ENCODE measurements at places on chromosomes 5 and 9.
A peak's percentile ranks its signal among the peaks of the same experiment; 100 is the strongest.

DNA sequence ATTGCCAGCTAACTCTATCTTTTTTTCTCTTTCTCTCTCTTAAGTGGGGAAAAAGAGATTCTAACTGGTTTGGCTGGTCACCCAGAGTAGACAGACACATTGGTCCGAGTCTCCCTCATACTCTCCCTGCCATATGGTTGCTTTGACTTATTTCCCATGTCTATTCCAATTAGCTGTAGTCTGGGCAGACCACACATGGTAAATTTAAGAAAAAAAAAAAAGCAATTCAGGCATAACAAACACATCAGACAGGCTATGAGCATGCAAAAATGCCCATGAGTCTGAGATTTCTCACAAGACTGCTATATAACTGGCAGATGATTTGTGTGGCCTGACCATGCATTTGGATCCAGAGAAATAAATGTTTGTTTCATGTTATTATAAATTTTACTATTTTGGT lies 110.2 kb upstream of the FGF10 start:
- DNase-seq, result no peak

- DNase-seq, result no peak
Observed at GRCh38 chr9:82763656-82764055, 299.3 kb downstream of the RASEF start.

DNA sequence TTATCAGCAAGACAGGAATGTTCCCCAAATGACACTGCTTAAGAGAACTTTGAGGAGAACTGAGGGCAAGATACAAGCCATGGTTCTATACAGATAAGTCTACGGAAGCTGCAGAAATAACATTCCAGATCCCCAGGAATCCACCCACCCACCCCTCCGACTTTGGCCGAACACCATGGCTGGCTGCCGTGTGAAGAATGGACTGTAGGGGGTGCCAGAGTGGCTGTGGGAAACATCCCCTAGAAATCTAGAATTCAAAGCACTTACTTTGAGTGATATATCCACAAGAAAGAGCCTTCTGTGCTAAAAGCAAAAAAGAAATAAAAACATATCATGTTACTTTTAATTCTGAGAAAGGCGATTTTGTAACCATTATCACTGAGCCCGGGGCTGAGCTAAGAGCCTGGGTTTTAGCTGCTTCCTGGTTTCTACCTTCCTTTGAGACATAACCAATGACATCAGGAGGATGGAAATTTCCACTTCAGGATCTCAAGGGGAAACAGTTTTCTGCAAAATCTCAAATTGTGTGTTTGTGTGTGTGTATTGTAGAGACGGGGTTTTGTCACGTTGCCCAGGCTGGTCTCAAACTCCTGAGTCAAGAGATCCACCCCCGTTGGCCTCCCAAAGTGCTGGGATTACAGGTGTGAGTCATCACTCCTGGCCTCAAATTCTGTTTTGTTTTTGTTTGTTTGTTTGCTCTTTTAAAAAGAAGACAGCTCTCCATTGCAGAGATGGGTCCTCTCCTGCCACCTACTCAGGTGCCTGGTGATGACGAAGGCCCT lies 36.4 kb downstream of the GGTA1 start:
- DNase-seq, result peak; percentile 23

DNA sequence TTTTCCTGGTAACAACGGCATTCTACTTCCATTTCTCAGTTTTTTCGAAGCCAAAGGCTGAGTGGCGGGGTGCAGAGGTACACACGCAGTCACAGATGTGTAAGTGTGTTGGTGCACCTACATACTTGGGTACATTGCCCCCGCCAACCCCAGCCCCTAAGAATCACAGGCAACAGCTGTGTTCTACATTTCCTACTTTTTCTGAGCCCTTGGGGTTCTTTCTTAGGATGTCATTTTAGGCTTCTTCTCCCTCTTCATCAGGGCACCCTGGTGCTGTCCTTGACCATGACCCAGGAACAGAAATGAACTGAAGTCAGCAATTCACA lies 104.8 kb downstream of the PAX5 start:
- DNase-seq, result no peak

GRCh38 chr9:22392523-22392922 lies 54.1 kb upstream of the DMRTA1 start:
- no peak for DNase-seq

DNA sequence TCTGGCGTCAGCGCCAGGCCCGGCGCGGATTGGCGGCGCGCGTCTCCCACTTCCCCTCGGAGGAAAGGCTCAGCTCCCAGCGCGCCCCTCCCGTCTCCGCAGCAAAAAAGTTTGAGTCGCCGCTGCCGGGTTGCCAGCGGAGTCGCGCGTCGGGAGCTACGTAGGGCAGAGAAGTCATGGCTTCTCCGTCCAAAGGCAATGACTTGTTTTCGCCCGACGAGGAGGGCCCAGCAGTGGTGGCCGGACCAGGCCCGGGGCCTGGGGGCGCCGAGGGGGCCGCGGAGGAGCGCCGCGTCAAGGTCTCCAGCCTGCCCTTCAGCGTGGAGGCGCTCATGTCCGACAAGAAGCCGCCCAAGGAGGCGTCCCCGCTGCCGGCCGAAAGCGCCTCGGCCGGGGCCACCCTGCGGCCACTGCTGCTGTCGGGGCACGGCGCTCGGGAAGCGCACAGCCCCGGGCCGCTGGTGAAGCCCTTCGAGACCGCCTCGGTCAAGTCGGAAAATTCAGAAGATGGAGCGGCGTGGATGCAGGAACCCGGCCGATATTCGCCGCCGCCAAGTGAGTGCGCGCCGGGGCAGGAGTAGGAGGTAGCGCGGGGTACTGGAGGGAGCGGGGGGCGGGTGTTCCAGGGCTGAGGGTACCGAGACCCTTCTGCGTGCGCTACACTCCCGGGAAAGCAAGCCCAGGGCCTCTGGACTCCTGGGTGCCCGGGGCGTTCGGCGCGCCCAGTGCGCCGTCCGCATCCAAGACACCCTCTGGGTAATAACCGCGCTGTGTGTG lies at the start of gene MSX2:
Gene MSX2 (plus strand): TSS at position 99 of the 777 bp plus-strand sequence. CDS start 78 bp downstream, at position 177.
- peak; percentile 68 for DNase-seq

GRCh38 chr5:93724791-93725190 lies 16.6 kb downstream of the POU5F2 start:
- DNase-seq, result no peak

GRCh38 chr9:86636519-86636918 lies 282.3 kb upstream of the TUT7 start:
- DNase-seq, result peak; percentile 59

- DNase-seq, result peak; percentile 80
Observed at GRCh38 chr9:37104183-37104889, 16.0 kb upstream of the ZCCHC7 start.

- DNase-seq, result no peak
Observed at GRCh38 chr9:86902586-86902985, 44.7 kb downstream of the GAS1 start.

DNA sequence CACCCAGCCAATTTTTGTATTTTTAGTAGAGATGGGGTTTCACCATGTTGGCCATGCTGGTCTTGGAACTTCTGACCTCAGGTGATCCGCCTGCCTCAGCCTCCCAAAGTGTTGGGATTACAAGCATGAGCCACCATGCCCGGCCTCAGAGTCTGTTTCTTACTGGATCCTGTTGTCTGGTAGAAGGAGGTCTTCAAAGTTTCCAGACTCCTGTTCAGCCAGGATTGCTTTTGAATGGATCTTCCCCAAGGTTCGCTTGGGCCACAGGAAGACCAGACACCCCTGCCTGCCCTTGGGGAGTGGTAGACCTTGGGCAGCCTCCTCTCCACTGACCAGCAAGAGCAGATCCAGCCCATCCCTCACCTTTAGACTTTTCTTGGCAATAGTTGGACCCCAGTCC lies 7.6 kb upstream of the LCN2 start:
- DNase-seq, result no peak

GRCh38 chr9:8960254-8960653 lies 1160.7 kb upstream of the DMAC1 start:
- DNase-seq, result no peak

DNA sequence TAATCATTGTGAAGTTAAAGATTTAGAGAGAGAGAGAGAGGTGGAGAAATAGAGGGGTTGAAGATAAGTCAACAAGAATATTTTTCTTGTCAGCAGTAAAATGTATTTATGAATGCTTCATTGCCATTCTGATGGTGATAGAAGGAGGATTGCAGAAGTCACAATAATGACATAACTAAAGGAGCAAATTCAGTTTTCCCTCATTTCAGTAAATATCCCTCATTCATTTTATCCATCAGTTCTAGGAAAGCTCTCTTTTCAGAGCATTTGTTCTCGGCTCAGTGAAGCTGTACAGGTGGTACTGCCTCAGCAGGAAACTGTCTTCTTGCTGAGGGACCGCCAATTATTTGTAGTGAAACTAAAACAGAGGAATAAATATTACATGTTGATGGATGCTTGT lies 681.4 kb downstream of the CETN3 start:
- no peak for DNase-seq

- peak; percentile 33 for DNase-seq
Observed at GRCh38 chr5:177233206-177233605, 70.3 kb downstream of the RAB24 start.

DNA sequence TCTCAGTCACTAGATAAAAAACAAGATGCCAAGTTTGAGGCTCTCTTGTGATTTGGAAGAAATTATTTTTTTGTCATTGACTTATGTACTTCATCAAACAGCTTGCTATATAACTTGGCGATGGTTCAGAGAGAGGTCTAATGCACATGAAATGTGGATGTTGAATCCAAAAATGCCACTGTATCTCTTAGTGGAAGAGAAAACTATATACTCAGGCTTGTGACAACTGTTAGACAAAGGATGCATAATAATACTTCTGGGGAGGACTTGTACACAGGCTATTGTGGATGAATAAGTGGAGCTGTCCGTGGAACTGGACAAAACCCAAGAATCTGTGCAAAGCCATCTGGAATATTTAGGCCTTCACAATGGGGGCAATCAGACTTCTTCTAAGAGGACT lies 162.9 kb upstream of the NMUR2 start:
- DNase-seq, result no peak

- no peak for DNase-seq
Observed at GRCh38 chr9:126239515-126239914, 87.1 kb upstream of the MVB12B start.

DNA sequence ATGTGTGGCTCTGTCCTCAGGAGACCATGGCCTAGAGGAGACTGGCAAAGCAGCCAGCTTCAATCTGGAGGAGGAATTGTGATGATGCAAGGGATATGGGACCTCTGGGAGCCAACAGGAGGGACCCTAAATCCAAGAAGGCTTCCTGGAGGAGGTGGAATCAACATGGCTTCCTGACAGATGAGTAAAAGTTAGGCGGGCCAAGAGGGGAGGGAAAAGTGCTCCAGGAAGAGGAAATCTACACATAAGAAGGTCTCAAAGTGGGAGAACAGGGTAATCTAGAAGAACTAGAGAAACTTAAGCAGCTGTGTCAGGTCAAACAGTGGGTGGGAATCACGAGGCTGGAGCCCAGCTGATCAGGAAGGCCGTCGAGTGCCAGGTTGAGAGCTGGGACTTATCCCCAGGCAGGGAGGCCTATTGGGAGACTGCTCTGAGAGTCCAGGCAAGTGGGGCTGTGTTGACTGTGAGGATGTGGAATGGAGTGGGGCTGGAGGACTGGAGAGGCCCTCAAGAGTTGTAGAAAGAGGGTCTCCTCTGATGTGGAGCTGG lies 119.1 kb downstream of the C9orf50 start:
- DNase-seq, result peak; percentile 28

DNA sequence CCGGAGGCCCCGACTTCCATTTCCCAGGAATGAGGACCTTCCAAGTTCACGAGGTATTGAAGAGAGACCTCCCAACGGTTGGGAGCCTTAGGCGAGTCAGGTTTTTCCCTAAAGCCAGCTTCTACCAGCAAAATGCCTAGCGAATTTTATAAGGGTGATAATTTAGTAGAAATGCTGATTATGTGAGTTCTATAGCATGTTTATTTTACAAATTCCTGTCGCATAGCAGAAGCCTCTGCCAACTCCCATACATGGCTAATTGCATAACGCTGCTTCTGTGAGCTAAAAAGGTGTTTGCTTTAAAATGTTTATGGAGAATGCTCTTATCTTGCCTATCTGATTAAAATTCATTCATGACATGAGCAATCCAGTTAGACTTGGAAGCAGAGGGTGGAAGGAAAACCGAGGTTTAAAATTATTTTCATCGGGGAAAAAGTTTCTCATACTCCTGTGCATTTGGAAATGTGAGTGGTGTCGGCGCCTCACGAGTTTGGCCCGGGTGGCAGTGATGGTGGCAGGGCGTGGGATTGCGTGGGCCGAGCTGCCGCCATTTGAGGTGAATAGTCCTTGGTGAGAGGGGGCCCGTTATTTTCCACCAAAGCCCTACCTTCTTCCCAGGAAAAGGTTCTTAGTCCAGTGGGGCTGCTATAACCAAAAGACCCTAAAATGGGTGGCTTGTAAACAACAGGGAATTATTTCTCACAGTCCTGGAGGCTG lies 104.4 kb upstream of the FCN2 start:
- peak; percentile 51 for DNase-seq

DNA sequence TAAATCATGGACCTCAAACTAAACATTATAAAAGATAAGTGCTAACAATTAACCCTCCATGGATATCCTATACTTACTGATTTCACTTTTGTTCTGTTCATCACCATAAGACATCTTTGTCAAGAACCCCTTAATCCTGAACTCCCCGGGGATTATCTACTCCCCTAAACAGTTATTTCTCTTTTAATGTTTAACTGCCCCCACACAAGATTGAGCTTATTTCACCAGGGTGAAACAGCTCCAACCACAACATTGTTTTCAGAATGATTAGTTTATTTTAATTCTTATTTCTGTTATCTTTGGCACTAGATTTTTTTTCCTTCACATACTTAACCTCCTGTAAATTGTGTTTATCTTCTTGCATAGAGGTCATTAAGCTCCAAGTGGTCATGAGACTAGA lies 103.2 kb upstream of the HCN1 start:
- DNase-seq, result no peak

DNA sequence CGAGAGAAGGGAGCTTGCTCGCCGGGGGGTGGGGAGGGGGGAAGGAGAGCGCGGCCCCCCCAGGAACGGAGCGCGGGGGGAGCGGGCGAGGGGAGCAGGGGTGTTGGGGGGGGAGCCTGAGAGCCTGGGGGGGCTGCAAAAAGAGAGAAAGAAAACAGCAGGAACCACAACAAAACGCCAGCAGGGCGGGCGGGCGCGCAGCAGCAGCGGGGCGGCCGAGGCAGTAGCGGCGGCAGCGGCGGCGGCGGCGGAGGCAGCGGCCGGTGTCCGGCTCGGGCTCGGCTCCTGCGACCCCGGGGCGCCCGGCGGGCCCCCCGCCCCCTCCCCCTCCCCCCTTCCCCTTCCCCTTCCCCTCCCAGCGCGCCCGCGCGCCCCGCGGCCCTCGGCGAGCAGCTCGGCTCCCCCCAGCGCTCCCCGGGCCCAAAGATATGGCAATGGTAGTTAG lies 1.6 kb downstream of the NR2F1 start:
- no peak for DNase-seq

All from fibroblast of the aortic adventitia (primary cell).